ENCODE measurements at places on chromosomes 4 and X.

DNA sequence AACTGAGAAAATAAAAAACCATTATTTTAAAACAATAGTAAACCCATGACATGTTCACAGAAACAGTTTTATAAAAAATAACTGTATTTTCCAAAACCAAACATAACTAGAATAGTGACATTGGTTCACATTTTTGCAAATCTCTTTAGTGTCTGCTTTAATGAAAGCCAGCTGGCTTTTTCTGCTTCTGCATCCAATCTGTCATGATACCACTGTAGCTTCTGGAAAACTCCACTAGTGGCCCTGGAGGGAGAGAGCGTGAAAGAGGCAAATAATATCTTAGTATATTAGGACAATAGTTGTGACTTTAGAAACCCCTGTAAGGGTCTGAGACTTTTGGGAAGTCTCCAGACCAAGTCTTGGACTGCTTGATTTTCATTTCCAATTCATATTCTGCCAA, 31.1 kb downstream of the FGFBP1 start:
- DNase-seq: no peak

DNA sequence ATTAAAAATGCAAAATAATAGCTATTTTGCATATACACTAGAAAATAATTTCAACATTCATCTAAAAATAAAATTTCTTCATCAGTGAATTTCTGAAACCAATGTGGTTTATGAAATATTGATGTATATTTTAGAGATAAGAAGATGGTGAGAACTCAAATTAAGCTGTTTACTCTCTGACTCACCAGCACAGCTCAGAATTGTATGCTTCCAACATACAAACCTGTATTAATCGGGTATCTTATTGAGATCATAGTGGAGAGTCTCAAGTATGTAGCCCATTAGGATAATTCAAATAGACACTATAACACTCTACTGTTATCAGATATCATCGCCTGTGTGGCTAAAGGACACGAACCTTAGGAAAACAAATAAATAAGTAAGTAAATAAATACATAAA, 899.5 kb upstream of the INTU start:
- DNase-seq: no peak

DNA sequence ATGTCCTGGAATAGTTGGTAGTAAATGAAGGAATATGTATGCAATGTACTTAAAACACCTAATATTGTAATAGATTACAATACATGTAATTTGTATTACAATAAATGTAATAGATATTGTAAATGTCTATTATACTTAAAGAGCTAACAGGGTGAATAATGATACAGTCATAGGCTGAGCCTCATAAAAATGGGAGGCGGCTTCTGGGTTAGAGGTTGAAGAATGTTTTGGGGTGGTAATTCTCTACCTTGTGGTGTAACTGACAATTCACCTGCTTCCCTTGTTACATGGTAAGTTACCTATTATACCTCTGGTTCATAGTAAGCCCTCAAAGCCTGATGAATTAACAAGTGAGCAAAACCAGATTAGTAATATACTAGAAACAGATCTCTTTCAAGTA, 26.0 kb downstream of the ATP8A1 start:
- no peak for DNase-seq

DNA sequence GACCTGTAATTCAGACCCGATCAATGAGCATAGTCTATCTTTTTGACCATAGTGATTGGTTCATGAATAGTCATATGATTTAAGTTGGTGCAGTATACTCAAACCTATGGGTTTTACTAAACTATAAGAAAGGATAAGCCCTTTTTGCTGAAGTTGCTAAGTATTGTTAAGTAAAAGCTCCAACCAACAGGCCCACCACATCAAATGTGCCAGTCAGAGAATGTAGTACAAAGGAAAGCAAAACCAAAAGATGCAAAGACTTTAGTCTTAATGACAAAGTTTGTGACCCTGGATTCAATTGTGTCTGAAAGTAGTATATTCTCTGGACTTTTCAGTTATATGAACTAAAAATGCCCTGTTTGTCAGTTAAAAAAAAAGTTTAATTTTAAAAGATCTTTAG, 208.1 kb upstream of the TET2 start:
- DNase-seq: no peak

GRCh38 chrX:152992115-152992514, 1.8 kb downstream of the PNMA5 start:
- DNase-seq: no peak

- no peak for DNase-seq
These were observed 104.6 kb upstream of the PRKG2 start for GRCh38 chr4:81319657-81320056.

- DNase-seq: no peak
These were observed 68.6 kb upstream of the ADGRG2 start for GRCh38 chrX:19190902-19191301.

- no peak for DNase-seq
These were observed 38.2 kb downstream of the HTRA3 start for GRCh38 chr4:8307714-8308113.

DNA sequence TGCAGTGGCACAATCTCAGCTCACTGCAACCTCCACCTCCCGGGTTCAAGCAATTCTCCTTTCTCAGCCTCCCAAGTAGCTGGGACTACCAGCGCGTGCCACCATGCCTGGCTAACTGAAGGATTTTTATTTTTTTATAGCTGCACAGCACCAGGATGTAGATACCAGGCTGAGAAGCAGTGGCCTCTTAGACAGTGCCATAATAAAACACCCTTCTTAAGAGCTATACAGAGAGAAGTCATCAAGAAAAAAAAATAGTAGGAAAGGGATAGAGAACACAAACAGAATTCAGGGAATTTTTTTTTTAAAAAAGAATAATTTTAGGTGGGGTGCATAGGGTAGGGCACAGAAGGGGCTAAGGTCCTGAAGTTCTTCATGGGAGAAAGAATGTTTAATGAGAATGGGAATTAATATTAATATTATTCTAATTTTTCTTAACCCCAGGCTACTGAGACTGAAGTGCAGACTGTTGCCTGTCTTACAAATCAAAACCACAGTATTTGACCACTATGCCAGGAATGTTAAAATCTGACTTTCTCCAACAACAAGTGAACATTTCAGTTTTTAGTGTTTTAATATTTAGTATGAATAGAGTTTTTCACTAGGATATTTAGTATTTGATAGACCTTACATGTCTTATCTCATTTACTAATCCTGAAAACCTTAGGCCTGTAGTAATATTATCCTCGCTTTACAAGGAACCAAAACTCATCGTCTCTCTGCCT, 146.7 kb downstream of the KCNIP4 start:
- DNase-seq: peak; percentile 87

DNA sequence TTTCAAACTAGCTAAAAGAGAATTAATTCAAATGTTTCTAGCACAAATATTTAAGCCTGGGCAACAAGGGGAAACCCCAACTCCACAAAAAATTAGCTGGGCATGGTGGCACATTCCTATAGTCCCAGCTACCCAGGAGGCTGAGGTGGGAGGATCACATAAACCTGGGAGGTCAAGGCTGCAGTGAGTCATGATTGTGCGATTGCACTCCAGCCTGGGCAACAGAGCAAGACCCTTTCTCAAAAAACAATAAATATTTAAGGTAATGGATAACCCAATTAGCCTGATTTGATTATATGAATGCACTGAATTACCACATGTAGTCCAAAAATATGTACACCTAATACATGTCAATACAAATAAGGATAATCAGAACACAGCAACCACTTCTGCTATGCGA, 14.3 kb downstream of the RCHY1 start:
- no peak for DNase-seq

- DNase-seq: no peak
These were observed 47.0 kb downstream of the AFF1 start for GRCh38 chr4:86981789-86982188.

GRCh38 chr4:174377613-174378012, 93.9 kb downstream of the CEP44 start:
- DNase-seq: no peak

DNA sequence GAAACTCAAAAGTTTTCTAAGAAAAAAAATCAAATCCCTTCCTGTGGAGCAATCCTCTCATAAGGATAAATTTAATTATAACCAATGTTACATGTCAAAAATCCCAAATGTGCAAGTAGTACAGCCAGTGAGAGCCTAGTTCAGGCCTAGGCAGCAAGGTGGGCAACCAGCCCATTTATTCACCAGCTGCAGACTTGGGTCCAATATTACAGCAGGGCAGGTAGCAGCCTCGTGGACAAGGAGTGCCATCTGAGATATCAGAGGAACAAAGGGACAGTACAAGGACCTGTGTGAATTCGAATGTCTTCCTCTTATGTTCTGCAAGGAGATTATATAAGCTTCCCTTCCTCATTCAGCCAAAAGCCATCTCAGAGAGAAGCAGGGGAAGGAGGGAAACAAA, 6.6 kb downstream of the HELQ start:
- DNase-seq: no peak

- no peak for DNase-seq
These were observed 112.6 kb downstream of the GABRA2 start for GRCh38 chr4:46277165-46277951.

GRCh38 chr4:112664611-112665010, 27.7 kb downstream of the LARP7 start:
- DNase-seq: no peak

DNA sequence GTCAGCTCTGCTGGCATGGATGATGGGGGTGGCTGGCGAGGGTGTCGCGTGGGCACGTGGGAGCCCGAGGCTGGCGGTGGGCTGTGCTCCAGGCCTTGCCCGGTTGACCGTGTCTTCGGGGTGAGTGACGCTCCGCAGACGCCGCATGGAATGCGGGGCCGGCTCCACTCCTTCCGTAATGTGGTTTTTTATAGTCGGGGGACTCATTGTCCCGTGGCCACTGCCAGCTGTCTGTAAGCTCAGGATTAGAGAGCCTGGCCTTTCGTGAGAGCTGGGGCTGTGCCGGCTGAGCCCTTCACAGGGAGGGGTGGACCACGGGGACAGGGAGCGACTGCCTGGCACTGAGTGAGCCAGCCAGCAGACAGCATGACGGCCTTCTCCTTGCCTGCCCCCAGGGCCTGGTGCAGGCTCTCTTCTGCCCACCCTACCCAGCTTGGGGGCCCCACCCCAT, 20.4 kb downstream of the DOK7 start:
- DNase-seq: no peak

GRCh38 chrX:538311-538710, 92.3 kb upstream of the SHOX start:
- DNase-seq: no peak

- DNase-seq: no peak
These were observed 6.1 kb downstream of the EPGN start for GRCh38 chr4:74314329-74314728.

DNA sequence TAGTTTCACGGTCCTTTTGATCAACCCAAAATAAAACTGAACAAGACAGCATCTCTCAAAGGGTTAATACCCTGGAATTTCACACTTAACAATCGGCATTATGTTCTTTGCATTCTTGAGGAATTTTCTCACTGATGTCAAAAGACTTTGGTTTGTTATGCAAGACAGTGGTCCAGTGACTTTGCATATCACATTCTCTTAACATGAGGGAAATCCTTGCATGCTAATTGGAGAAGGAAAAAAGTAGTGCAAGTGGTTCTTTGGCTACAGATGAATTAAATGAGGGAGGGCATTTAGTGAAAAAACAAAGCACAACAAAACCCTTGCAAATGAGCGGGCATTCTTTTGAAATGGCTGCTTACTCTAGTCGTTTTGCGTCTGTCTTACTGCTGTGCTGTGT, 105.1 kb upstream of the LIMCH1 start:
- DNase-seq: peak; percentile 83

- peak; percentile 67 for DNase-seq
These were observed 130.1 kb upstream of the TECRL start for GRCh38 chr4:64539234-64539849.

GRCh38 chrX:14125462-14125861, 95.8 kb upstream of the GEMIN8 start:
- DNase-seq: no peak

GRCh38 chrX:3384327-3384726, 37.9 kb upstream of the MXRA5 start:
- DNase-seq: peak; percentile 68

DNA sequence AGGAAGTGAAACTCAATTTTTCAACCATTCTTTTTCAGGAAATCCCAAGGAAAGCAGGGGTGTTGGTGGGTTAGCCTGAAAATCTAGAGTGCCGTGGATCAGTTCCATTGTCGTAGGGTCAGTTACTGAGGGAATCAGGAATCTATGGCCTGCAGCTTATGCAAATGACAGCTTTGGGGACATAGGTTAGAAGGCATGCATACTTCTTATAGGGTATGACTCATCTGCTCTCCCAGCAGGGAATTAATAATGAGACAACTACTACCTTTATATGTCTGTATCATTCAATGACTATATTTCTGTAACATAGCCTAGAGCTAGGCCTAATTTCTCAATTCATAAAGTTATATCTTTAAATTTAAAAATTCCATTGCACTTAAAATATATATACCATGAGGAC, 36.6 kb downstream of the ZNF41 start:
- no peak for DNase-seq

- no peak for DNase-seq
These were observed 7.9 kb downstream of the ASMTL start for GRCh38 chrX:1444561-1445500.

DNA sequence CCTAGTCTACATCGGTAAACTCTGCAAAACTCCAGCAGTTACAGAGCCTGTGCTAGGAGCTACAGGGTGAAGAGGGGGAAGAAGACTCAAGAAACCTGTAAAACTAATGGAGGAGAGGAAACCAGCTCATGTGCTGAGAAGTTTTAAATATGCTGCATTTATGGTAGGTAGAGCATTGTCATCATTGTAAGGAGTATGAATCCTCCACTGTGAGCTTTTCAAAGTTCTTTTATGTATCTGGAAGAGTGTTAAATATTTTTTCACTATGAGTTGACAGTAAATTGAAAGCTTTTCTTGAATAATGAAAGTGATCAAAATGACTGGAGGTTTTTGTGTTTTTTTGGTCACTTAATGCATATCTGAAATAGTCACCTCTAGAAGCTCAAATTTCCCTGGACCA, 46.2 kb downstream of the SEPTIN11 start:
- no peak for DNase-seq

- no peak for DNase-seq
These were observed 359 bp upstream of the GAB3 start for GRCh38 chrX:154751203-154751668.

DNA sequence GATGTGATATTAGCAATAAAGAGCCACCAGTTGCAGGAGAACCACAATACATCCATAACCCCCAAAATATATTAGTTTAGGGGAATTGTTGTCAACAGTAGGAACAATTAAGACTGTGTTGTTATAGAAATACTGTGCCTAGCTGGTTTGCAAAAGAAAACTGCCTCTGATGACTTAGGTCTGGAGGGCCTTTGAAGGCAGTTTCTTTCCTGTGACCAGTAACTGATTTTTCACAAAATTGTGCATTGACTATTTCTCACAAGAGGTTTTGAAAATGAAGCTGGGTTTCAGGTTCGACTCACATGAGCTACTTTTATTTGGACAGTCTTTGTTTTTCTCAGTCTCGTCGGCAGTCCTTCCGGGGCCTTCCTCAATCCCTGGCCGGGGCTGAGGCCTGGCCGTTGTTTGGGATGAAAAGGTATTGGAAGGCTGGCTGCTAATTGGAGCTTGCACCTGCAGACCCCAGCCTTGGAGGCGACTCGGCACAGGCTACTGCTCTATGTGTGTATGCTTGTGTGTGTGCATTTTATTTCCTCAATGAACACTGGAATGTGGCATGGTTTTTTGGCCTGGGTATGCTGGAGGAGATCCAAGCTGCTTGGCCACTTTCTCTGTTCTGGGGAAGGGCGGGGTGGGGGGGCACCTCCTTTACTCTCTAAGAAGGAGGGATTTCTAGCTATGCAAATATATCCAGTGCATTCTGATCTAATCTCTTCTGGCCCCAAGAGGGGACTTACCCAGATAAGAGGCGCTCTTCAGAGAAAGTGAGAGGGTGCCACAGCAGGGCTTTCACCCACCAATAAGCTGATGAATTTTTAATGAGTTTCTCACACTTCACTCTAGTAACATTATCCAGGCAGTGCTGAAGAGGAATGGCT, 49.5 kb upstream of the LNX1 start:
- no peak for DNase-seq

- DNase-seq: no peak
These were observed 209.4 kb downstream of the RAPGEF2 start for GRCh38 chr4:159312236-159312635.
